Stimulated activated CD4-positive, alpha-beta T cell treated with anti-CD3 and anti-CD28 coated beads, Interleukin-1b, Interleukin-23, amount 100 ng/mL, for 24 hours (primary cell): ENCODE measurements at places on chromosomes 4 and X.

GRCh38 chr4:13918110-13918509 lies 290.6 kb upstream of the BOD1L1 start:
- no peak for DNase-seq

- DNase-seq: no peak
Observed at GRCh38 chr4:90883519-90883918, 756.3 kb downstream of the CCSER1 start.

DNA sequence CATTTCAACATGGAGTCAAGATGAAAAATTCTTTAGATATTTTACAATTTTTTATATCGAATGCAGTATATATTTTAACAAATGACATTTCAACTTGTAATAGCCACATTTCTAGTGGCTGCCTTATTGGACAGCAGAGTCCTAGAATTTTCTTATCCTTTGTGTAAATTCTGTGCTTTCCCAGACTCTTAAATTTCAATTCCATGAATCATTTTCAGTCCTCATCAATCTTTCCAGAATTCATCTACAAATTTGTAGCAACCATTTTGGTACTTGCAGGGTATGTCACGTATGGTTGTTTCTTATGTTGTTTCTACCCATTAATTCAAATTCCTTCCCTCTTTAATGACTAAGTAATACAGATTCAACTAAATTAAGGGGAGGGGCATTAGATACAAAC lies 2.7 kb downstream of the PAICS start:
- DNase-seq: no peak

DNA sequence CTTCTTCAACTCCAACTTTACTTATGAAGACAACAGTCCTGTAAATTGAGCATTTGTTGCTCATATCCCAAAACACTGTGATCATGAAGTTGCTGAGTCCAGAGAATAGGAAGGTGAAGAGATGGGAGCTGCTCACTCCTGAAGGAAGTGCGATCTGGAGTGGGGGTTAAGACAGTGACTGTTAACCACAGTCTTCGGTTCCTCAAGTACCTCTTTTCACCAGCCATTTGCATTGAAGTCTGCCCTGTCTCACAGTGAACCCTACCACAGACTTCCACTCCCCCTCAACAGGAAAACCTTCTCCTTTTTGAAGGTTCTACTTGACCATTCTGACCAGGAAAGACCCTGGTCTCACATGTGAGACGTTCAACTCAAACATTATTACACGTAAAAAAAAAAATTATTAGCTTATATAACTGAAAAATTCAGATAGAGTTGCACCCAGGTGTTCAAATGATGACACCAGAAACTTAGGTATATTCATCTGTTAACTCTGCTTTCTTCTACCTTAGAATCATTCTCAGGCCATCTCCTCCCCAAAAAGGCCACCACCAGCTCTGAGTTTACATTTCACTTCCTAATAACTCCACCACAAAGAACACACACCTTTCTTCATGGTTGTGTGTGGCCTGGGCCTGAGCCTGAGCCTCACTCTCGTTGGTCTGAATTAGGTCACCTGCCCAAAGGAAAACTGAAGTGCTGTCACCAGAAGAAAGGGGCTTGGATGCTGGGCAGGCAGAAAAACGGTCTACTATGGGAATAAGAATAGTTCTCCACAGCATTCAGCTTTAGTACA lies 199.2 kb downstream of the DCTD start:
- no peak for DNase-seq
